ENCODE measurements at places on chromosomes 5 and 9.
A peak's percentile ranks its signal among the peaks of the same experiment; 100 is the strongest.

- no peak for DNase-seq
These were observed 168.2 kb downstream of the ZDHHC21 start for GRCh38 chr9:14524873-14525515.

DNA sequence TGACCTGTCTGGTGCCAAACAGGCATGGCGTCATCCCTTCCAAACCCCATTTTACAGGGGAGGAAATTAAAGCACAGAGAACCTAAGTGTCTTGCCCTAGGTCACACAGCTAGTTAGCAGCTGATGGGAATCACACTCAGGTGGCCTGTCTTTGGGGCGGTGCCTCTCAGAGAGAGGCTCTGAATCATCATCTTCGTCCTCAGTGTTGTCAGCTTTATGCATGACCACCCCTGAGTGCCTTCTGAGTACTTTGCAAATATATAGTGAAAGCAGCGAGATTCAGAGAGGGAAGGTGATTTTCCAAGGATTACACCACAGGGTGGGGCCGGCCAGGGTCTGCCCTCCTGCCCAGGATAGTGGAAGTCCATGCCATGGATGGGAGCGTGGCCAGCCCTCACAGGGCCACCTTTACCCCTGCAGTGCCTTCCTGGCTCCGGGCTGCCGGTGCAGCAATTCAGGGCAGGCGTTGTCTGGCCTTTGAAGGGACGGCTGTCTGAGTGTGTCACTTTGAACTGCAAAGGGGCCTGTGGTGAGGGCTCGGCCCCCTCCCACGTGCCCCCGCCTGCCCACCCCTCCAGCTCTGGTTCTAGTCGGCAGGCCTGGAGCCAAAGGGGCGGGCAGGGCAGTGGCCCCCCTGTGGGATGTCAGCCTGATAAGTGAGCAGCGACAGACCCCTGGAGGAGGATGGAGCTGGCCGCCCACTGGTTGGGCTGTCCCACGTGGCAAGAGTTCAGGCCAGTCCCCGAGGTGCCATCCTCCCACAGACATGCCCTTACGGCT, 16.9 kb downstream of the LMX1B start:
- no peak for DNase-seq

DNA sequence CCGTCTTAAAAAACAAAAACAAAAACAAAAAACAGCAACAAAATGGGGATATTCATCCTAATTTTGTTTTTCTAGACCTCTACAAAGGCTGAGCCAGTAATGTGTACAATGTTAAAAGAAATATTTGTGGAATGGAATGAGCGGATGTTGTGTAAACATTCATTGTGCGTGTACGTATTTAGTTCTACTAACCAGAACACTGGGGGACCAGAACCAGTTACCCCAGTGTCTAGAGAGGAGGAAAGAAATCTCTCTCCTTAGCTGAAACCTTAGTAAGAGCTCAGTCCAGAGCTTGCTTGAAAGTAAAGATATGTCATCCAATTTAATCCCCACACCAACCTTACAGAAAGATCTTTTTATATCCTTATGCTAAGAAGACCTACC, 106.7 kb upstream of the CPEB4 start:
- no peak for DNase-seq

DNA sequence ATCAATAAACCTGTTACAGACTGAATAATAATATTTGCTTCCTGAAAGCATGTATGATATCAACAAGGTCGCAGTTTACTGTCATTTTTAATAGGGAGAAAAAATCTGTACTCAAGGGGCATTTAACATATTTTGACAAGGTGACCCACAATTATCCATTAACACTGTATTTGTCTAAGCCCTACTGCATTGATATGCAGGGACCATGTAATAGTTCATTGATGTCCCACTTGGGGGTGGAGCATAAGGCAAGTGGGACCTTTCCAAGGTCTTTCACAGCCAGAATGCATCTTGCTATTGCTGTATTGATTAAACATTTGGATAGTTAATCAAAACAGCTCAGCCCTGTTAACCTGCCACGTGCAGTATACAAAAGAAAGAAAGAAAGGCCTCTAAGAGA, 502.0 kb downstream of the NR2F1-AS1 start:
- no peak for DNase-seq

DNA sequence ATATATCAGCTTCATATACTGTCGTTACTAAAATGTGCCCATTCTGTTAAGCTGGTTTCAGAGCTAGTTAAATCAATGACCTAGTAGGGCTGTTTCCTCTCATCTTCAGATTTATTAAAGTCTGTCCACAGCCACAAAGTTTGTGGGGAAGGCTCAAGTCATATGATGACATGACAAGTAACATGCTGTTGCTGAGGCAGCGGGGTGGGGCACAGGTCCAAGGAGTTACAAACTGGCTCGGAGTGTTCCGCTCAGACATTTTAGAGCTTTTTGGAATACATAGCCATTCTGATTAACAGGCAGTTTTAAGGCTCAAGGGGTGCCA, 2.7 kb upstream of the ANP32B start:
- no peak for DNase-seq

GRCh38 chr5:81425569-81425968, 31.6 kb upstream of the ACOT12 start:
- no peak for DNase-seq

DNA sequence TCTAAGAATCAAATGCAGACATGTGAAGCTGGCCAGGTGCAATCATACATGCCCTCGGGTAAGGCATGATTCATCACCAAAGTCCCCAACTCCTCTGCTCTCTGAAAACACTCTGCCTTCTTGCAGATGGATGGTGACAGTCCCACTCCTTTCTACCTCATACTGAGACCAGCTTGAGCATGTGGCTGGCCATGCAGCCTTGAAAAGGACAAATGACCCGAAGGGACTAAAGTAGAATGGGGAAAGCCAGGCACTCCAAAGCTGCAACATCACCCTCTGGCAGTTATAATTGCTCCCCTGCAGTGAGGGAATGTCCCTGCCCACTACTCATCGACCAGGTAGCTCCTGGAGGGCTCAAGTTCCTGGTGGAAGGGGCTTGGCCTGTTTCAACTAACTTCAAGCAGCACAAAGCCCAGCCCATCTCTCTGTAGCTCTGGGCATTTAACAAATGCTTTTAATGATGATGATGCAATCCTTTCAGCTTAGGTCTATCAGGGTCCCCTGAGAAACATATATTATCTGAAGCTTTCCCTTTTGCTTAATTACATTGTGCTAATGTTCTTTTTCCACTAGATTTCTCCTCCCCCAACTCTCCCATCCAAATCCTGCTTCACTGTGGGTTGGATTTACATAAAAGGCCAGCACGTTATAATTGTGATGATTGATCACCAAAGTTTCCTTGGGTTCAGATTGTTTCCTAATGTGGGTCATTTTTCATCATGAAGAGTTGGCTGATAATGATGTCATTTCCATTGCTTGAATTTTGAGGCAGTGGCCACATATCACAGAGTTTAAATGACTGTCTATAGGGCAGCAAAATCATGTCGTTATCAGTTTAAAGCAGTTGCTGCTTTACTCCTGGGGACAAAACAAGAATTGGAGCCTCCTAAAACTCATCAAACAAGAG, 436.5 kb upstream of the SLC30A5 start:
- no peak for DNase-seq

DNA sequence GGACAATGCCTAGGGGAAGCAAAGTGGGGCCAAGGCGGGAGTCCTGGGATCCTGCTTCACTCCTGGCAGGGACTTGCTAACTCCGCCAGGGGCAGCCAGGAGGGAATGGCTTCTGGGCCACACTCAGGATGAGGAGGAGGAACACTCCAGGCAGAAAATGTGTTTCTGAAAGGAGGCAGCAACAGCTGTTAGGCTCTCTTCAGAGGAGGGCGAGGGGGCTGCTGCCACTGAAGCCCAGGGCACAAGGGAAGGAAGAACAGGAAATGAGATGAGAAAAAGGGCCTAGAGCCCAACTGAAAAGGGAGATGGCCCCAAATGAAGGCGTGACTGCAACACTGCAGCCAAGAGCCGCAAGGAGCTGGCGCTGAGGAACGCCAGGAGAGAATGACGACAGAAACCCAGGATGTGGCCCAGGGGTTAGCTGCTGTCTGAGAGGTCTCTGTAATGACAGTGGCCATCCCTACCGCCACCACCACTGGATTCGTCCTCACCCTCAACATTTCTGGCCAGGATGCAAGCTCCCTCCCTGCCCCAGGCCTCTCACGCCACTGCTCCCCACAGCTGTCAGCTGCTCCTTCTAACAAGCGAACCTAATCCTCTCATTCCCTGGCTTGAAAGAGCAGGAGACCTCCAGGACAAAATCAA, 15.8 kb downstream of the PSMB7 start:
- DNase-seq = no peak

GRCh38 chr9:97555164-97555563, 53.7 kb downstream of the TMOD1 start:
- no peak for DNase-seq

DNA sequence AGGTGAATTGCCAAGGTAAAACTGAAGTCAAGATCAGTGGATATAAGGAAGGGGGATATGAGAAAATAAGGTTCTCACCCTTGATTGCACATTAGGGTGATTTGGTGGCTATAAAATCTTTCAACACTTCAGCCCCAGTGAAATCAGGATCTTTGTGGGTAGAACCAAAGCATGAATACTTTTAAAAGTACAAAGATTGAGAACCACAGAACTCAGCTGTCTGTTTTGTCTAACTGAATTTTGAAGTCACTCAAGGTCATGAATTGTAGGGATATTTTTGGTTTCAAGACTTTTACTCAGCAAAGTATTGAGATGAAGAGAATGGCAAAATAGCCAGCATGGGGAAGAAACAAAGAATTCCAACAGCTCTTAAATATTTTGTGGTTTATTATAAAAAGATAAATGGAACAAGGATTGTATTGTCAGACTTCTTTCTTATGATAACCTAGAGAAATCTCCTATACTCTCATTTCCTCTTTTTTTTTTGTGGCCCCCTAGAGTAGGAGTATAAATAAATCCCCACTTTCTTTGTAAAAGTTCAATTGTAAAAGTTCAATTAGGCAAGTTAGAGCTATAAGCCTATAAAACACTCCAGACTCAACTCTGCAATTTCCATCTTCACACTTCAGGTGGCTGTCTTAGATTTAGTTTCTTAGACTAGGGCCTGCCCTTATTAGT, 272.9 kb downstream of the PDE4D start:
- DNase-seq = no peak

- DNase-seq = no peak
These were observed 15.1 kb downstream of the ADCY2 start for GRCh38 chr5:7410936-7411511.

- DNase-seq = no peak
These were observed 2.6 kb upstream of the HINT1 start for GRCh38 chr5:131167615-131168014.

DNA sequence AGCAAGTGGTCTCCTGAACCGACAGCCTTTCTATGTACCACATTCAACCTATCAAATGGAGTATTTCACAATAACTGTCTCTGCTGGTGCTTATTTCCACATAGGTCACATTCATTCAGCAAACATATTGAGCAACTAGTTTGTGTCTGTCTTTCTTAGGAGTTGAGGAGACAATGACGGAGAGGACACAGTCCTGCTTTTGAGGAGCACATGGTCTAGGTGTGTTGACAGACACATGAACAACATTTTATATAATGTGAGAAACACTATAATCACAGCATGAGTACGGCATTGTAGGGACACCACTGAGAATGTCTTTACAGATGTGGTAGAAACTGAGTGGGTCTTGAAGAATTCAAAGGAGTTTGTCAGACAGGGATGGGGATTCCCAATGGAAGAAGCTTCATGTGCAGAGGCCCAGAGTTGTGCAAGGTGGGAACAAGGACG, 28.5 kb downstream of the NFIL3 start:
- no peak for DNase-seq

DNA sequence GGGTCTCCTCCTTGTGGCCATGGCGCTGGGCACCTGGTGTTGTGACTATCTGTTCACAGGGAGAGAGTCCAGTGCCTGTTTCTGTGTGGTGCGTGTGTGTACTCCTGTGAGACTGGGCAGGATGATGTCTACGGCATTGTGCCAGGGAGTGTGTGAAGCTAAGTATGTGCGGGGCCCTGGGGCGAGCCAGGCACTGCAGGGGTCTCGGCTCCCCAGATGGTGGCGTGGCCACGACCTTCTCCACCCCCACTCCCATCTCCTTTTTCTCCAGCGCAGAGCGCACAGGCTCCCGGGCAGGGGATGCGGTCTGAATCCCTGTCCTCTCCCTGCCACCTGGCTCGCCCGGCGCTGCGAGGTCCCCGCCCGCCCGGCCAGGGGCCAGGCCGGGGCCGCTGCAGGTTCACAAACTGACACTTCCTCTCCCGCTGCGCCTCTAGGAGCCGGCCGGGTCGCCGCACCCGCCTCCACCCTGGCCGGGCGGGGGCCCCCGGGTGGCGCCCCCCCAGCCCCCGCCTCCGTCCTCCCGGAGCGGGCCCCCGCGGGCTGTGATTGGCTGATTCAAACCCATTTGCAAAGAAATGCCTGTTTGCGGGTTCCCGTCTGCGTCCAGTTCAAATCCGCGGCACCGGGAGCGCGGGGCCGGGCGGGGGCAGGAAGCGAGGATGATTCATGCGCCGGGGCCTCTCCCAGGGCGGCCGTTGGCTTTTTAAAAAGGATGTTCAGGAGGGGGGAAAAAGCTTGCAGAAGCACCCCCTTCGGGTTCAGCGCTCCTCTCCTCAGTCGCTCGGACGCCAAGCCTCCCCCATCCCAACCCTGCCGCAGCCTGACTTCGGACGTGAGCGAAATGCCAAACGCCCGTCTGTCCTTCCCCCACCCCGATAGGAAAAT, 790 bp downstream of the PHF19 start:
- peak; percentile 84 for DNase-seq

DNA sequence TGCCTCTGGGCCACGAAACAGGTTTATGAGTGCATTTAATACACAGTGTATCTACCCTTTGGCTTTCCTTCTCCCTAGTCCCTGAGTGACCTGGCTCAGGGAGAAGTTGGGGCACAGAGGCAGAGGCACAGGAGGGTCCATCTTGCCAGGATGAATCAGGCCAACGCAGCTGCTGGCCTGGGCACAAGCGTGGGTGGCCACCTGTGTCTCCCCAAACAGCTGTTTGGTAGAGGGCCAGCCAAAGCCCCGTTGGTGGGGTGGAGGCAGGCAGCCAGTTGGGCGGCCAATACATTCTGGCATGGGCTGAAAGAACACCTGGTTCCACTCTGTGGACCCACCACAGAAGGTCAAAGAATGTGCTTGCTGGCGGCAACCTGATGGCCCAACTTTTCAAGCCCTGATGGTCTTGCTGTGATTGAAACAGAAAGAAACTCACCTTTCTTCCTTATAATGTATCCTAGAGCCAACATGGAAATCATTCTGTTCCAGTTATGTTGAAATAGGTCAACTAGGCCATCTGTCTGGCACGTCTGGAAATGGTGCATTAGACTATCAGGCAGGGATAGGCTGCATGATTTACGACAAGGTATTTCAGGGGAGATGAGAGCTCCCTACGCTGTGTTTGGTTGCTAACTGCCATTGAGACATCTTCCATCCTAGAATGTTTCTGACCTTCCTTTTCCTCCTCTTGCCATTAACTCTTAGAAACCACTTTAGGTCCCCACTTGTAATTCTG, 337.4 kb downstream of the ADAMTS6 start:
- no peak for DNase-seq
